NT2/D1 (cell line): ENCODE measurements at places on chromosomes 4 and X.

DNA sequence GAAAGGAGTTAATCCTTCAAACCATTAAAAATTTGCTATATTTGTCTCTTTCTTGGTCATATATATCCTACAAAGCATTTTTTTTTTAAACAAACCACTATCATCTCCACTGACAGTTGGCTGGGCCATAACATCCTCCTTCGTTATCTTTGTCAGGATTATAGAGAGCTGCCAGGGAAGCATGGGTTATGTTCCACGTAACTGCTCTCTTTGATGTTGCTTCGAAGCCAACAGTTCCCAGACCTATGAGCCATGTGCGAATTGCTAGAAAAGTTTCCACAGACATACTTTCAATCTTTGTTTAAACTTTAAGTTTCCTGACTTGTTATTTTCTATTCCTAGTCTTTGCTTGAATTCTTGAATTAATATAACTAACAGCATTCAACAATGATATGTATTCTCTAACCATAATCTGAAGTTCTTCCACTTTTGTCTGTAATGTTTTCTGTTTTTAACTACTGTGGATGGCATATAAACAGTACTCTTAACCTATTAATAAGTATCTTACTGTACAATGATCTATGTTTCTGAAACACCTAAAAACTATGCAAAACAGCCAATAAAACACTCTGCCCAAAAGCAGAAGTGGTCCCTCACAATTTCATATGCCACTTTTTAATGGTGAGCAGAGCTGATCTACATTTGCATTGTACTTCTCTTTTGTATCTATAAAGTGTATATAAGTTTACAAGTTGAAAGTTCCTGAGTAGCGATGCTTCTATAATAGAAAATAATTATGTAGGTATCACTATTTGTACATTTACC is 37.9 kb downstream of the EREG start:
- DNase-seq, result no peak

- DNase-seq, result no peak
Observed at GRCh38 chr4:137310166-137310565, 222.1 kb downstream of the PCDH18 start.

DNA sequence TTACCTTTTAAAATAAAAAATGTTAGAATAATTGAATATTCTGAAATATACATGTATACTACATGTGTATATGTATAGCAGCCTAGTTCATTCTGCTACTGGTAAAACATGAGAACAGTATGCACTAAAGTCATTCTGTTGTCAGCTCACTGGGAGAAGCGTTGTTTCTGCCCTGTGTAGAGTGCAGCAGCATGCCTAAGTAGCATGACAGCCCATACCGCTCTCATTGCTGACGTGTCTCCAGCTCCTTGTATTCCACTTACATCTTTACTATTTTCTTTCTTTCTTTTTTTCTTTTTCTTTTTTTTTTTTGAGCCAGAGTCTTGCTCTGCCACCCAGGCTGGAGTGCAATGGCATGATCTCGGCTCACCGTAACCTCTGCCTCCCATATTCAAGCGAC is 90.7 kb downstream of the KLHL8 start:
- DNase-seq, result no peak

- DNase-seq, result no peak
Observed at GRCh38 chrX:1748408-1748807, 133.5 kb downstream of the ASMT start.

DNA sequence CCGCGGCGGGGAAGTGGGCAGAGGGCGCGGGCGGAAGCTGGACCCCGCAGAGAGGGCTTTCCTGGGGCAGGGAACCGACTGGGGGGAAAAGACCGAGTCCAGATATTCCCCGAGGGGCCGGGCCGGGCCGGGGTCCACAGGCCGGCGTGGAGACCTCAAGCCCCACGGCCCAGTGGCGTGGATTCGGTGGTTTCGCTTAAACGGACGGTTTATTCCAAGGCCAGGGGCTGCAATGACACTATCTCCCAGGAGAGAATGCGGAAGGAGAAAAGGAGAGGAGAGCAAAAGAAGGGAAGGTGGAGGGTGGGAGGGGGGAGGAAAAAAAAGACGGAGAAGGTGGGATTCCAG is 10.8 kb downstream of the ARX start:
- DNase-seq, result no peak

DNA sequence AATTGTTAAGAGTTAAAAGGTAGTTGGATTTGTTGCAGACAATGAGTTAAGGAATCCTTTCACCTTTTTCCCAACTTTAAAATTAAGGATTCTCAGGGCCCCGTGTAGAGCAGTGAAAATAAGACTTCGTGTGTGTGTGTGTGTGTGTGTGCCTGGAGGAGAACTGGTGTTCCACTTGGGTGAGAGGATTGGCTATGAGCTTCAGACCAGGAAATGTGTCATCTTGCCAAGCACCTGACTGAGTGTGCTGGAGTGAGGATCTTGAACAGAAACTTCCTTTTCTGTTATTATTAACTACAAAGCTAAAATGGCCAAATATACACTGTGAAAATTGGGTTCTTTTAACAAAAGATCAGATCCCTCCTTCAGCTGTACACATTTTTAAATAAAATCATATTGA is 113.1 kb upstream of the VCX2 start:
- no peak for DNase-seq

GRCh38 chrX:130028196-130028595 is 45.8 kb downstream of the BCORL1 start:
- DNase-seq, result no peak

DNA sequence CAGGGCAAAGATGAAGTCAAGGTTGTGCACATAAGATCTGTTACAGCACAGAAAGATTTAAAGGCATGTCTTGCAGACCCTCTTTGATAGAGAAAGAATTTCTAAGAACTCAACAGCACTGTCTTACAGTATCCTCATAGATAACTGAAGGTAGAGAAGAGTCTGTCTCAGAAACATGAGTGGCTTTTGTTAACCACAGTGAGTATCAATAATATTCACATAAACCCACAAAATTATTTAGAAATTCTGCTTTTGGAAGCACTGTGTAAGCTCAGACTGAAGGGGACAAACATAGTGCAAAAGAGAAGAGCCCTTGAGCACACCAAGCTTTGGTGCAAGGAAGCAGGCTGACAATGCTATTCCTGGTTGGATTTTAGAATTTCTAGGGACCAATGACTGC is 166.0 kb upstream of the SH3RF1 start:
- DNase-seq, result no peak

- DNase-seq, result no peak
Observed at GRCh38 chr4:84614891-84615290, 32.0 kb downstream of the CDS1 start.

DNA sequence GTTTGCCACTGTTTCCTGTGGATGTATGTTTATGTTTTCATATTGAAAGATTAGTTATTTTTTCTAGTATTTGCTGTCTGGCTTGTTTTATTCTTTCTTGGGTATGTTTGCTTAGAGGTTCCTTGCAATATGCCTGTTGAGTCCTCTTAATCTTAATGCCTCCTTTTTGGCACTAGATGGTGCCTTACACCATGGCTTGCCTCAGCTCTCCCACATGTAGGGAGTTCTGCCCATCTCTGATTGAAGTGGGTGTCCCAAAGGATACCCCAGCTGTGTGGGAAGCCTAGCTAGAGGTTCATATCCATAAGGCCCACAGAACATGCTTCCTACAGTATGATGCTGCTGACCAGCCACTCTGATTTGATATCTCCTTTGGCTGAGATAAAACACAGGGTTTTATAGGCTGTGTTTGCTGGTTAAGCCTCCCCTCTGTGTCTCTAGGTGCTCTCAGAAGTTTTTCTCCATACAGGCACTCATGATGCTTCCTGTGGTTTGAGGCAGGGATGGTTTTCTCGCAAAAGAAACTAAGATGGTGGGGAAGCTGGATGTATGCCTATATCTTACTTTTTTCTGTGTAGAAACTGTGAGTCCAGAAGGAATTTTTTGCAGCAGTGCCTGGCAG is 162.4 kb downstream of the ASB9 start:
- DNase-seq, result no peak

- DNase-seq, result no peak
Observed at GRCh38 chr4:155009288-155009687, 199.1 kb upstream of the NPY2R start.

DNA sequence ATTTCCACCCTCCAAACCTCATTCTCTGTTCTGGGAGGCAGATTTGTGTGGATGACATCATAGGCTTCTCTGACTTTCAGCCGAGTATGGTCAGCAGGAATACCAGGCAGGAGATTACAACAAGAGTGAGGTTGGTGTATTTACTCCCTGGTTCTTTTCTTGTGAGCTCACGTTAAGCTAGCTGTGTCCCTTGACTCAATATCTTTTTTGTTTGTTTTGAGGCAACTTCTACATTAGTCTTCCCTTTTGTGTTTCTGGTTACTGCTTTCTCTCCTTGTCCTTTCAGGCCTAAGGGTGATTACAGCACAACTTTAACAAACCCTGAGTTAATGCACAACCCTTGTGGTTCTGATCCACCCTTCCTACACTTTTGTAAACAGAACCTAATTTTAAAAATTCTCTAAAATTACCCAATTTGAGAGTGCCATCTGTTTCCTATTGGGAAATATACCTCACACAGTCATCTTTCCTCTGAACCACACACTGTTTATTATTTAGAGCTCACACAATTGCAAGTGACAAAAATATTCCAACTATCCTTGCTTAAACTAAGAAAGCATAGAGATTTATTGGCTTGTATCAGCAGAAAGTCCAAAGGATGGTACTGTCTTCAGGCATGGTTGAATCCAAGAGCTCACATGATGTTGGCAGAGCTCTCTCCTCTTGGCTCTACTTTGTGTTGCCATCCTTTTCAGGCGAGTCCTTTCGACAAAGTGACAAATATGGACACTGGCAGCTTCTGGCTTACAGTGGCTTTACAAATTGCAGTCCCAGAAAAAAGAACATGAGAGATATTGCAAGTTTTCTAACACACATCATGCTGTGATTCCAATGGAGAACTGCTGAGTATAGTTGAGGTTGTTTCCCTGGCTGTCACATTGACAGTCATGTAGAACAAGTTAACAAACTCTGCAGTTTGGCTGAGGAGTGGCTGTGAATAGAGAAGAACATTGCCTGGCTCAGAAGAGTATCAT is 150.5 kb upstream of the DDIT4L start:
- DNase-seq, result no peak

GRCh38 chr4:170022211-170022610 is 4.0 kb downstream of the MFAP3L start:
- DNase-seq, result no peak

DNA sequence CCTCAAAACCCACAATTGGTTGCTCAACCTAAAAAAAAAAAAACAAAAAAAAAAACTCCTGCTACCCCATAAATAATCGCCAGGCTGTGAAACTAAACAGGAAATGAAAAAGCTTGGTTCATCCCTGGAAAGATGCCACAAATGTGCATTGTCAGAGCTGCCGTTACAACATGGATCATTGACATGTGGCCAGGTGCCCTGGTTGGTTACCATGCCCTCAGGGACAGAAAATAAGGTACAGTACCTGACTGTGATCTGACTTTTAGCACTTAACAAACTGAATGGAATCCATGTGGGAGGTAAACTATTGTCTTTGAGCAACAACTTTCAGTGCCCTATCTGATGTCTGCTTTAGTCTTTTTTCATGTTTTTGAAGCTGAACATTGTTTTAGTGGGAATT is 118.0 kb upstream of the RPL34 start:
- no peak for DNase-seq

DNA sequence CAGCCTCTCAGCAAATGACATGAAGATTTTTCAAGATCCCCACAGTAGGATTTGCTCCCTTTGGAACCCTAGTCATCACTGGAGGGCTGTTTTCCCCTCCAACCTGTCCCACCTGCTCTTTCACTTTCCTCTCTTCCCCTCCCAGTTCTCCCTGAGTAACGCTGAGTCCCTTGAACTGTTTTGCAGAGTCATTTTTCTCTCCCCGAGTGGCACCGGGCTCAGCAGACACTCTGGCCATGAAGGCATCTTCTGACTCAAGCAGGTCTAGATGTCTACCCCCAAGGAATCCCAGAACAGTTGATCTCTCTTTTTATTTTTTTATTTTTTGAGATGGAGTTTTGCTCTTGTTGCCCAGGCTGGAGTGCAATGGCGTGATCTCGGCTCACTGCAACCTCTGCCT is 52.2 kb downstream of the HTRA3 start:
- no peak for DNase-seq

DNA sequence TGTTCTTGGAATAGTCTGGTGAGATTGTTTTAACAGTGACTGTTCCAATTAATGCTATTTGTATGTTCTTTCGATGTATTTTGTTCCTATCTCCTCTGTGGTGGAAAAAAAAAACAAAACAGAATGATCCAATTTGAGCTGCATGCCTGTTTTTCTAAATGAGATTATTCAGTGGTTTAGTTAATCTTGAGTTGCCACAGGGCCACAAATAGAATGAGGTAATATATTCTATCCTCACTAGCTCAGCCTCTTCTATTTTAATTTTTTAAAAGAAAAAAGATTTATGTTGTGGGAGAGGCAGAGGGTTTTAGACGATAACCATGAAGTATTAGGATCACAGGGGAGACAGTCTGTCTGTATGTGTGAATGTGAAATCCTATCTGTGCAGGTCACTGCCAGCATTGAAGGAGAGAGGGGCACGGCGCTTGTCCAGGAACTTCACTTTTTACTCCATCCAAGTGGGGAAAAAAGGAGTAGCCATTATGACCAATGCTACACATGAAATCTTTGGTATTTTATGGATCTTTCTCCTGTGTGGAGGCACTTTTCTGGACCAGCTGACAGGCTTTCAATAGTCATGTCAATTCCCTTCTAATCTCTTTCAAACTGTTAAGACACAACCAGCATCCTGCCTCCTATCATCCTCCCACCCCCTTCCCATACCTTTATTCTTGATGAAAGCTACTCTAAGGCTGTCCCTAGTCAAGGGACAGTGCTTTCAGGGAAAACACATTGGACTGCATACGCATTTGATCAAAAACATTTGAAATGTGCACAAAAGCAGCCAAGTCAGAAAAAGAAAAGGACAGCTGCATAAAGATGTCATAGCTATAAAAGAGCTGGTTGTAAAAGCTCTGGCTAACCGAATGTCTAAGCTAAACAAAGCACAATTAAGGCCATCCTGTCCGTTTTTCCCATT is 1063.8 kb upstream of the INTU start:
- no peak for DNase-seq

- DNase-seq, result no peak
Observed at GRCh38 chr4:78645853-78646757, 94.5 kb downstream of the ANXA3 start.

- no peak for DNase-seq
Observed at GRCh38 chr4:72358483-72358882, 210.5 kb downstream of the ADAMTS3 start.

DNA sequence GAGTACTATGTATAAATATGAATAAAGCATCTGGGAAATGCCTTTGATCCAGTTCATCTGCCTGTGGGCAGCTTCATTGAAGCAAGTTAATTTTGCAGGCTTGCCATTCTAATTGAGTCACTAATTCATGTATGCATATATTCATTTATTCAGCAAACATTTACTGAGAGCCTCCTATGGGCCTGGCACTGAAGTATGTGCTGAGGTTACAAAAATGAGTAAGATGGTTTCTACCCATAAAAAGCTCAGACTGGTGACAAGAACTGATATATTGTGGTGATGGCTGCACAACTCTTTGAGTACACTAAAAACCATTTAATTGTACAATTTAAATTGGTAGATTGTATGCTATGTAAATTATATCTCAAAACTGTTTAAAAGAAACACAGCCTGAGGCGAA is 1.1 kb upstream of the MRPL1 start:
- DNase-seq, result no peak
